Stimulated activated CD8-positive, alpha-beta memory T cell treated with anti-CD3 and anti-CD28 coated beads, Interleukin-2, amount 100 ng/mL, for 1 hour (primary cell): ENCODE measurements at places on chromosomes 11 and 22.

GRCh38 chr22:45682064-45682463, 10.4 kb downstream of the ATXN10 start:
- DNase-seq: no peak

- DNase-seq: no peak
Observed at GRCh38 chr11:75182664-75183063, 31.8 kb downstream of the SLCO2B1 start.

- no peak for DNase-seq
Observed at GRCh38 chr22:20135806-20136602, 4.4 kb downstream of the ZDHHC8 start.

DNA sequence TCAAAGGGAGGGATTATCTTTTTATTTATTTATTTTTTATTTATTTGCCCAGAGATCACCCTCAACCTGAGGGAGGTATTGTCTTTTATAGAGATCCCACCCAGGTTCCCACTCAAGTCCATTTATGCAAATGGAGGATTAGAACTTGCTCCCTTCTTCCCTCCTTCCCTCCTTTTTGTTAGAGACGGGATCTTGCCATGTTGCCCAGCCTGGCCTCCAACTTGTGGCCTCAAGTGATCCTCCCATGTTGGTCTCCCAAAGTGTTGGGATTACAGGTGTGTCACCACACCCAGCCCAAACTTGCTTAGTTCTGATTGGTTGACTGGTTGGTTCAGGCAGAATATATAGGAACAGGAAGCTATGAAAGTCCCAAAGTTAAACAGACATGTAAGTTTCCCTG, 51.9 kb downstream of the HIPK3 start:
- DNase-seq: no peak

GRCh38 chr11:128285321-128285720, 302.0 kb downstream of the ETS1 start:
- DNase-seq: no peak

- no peak for DNase-seq
Observed at GRCh38 chr11:107929611-107930200, 1.5 kb downstream of the RAB39A start.
